Vagina (tissue), 2 donors: ENCODE measurements at places on chromosomes 3 and 15. TPM values are rescaled to one million over a fixed set of nuclear protein-coding genes. Genes with fewer than 3 reads are reported as not detected.

GRCh38 chr15:68578175-68578979, 416 bp upstream of the CORO2B start:
- no peak for DNase-seq
- H3K27ac ChIP-seq: peak overlapping the region; percentile 68
- H3K36me3 ChIP-seq: no peaks in the 10 kb centered on the region
- no peaks in the 10 kb centered on the region for H3K27me3 ChIP-seq
- H3K4me3 ChIP-seq: peak overlapping the region; percentile 52
- H3K4me1 ChIP-seq: peaks cover 21% of the 10 kb centered on the region

- H3K36me3 ChIP-seq: no peaks in the 10 kb centered on the region
- H3K27ac ChIP-seq: peak overlapping the region; percentile 70
- DNase-seq: no peak
- H3K4me1 ChIP-seq: peaks cover 31% of the 10 kb centered on the region
Measured at GRCh38 chr15:101115786-101116680, 135.8 kb downstream of the CHSY1 start.

DNA sequence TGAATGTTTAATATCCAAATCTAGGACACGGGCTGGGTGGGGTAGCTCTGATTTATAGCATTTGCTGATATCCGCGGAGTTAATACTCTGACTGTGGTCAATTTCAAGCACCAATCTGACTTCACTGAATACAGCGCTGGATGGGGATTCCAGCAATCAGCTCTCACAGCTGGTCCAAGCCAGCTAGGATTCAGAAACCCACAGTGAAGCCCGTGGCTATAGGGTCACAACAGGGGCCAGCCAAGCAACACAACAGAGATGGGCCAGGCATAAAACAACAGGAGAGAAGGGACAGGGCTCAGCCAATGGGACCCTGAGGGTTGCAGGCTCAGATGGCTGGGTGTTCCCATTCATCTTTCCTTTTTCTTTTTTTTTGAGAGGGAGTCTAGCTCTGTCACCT, 5.4 kb upstream of the LMAN1L start:
- no peak overlapping the region for H3K4me3 ChIP-seq
- H3K27me3 ChIP-seq: no peaks in the 10 kb centered on the region
- H3K36me3 ChIP-seq: no peaks in the 10 kb centered on the region
- peaks cover 10% of the 10 kb centered on the region for H3K4me1 ChIP-seq
- no peak for DNase-seq

DNA sequence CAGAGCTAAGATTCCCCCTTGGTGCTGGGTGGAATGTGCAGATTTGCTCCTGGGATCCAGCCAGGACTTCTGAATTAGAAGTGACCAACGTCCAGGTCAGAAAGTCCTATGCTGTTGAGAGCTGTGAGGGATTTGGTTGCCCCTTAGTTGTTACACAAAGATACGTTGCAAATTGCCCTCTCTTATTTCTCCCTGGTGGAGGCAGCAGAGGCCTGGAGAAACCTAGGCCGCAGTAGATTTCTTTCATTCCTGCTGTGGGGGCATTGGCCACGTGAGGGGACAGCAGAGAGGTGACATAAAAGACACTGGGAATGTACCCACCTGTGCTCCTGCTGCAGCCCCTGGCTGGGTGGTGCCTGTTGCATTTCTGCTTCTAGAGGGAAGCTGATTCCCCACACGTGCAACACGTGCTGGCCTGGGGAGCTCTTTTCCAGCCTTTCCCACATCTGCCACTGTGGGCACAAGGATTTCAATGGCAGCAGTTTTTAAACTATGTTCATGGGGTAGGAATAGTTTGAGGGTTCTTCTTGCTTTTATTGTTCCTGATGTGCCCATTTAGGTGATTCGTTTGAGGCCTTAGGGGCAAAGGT, 65.7 kb downstream of the SYNM start:
- no peaks in the 10 kb centered on the region for H3K27me3 ChIP-seq
- H3K36me3 ChIP-seq: peaks cover 14% of the 10 kb centered on the region
- H3K4me3 ChIP-seq: no peak overlapping the region
- DNase-seq: peak; percentile 58
- peak overlapping the region; percentile 81 for H3K27ac ChIP-seq
- peaks cover 17% of the 10 kb centered on the region for H3K4me1 ChIP-seq

The NAALADL2 gene
- total RNA-seq: 12.5 TPM

The DNAJA4 gene
- total RNA-seq: 26.5 TPM

The MINAR1 gene
- total RNA-seq: 0.74 TPM

The HTR3E gene
- not detected for total RNA-seq

The PIF1 gene
- 6.6 TPM for total RNA-seq
